IPS DF 6.9 (cell line): ENCODE measurements at places on chromosomes 12 and 14.

- DNase-seq, result peak; percentile 55
These were observed 71.4 kb upstream of the PARP11 start for GRCh38 chr12:3944620-3945019.

DNA sequence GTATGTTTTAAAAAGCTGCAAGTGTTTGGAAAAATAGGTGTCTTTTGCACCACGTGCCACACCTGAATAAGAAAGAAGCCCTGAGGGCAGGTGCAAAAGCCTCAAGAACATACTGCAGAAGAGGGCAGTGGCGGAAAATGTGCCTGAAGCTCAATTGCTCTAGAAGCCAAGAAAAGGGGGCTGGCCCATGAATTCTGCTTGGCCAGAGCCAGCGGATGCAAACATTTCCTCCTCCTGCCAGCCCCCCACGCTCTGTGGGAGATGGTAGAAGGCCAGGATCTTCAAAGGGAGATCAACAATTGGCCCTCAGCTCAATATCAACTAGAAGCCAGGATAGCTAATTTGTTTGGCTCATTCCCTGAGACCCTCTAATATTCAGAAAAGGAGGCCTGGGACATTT is 80.3 kb upstream of the TMEM132D start:
- DNase-seq, result no peak

DNA sequence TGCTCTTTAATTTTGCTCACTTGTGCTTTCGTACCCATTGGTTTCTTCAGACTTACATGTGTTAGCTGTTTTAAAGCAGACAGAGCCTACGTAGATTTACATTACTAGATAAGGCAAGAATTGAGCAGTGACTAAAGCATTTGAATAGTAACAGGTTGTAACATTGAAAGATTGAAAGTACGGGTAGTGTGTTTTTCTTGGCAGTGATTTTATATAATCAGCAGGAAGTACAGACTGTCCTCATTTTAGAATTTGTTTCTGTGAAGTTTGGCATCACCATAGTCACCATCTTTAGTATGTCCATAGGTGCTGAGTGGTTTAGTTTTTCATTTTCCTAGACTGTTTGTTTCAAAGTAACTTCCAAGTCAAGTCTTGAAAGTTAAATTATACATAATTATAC is 14.0 kb downstream of the RTRAF start:
- DNase-seq, result no peak

DNA sequence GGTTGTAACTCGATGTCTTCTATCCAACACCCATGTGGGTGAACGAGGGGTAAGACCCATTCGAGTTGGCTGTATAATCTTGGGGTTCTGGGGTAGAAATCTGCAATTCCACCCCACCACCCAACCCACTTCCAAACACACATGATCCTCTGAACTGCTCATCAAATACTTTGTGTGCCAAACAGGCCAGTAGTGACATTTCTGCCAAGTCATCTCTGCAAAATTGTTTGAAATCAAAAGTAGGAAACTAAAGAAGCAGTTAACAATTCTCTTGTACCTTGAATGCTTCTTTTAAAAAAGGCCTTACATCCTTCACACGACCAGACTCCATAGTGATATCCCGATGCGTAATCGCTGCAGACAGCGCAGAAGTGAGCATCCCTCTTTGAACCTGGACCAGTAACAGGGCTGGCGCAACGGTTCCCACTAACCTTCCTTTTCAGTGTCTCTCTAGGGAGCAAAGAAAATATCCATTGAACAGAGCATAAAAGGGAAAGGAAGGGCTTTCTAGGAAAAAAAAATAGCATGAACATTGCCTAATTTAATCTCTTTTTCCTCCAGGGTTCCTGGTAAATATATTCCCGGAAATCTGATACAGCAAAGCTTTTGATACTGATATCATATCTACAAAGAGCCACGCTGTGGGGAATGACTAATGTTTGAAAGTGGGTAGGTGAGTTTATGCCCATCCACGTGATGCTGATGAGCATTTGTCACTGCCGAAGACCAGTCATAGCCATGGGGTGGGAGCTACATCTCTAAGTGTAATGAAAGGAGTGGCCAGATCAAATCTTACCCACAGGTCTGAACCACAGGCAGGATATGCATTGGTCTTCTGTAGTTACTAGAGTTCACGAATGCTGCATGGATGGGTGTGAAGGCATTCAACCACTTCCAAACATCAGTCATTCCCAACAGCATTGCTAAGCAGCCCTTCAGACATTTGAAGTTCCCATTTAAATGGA is 14.2 kb downstream of the ESR2 start:
- no peak for DNase-seq

DNA sequence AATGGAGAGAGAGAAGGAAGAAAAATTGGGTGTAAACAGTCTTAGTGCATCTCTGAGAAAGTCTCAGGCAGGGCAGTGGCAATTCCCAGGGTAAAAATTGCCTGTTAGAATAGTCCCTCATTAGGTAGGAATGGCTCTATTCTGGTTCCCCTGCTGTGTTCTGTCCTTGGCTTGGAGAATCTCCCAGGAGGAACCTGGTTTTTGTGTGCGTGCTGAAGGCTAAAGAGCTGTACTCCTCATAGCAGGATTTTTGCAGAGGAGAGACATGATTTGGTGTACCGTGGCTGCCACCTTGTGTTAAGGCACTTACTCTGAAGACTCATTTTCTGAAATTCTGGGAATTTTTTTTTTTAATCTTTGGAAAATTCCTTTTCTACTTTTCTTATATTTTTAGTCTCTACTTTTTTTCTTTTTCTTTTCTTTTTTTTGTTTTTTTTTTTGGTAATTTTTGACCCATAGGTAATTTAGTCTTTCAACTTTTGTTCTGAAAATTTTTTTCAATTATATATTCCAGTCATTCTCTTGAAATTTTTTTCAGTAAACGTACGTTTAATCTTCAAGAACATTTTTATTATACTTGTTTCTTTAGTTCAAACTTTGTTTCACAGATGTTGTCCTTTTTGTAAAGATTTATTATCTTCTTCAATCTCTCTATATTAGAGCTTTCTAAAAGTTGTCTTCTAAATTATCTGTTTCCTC is 63.8 kb downstream of the FBXO33 start:
- DNase-seq, result peak; percentile 70

- DNase-seq, result no peak
These were observed 18.9 kb downstream of the TMEM63C start for GRCh38 chr14:77200406-77200985.

GRCh38 chr14:33714527-33715226 is 236.2 kb downstream of the EGLN3 start:
- DNase-seq, result no peak

DNA sequence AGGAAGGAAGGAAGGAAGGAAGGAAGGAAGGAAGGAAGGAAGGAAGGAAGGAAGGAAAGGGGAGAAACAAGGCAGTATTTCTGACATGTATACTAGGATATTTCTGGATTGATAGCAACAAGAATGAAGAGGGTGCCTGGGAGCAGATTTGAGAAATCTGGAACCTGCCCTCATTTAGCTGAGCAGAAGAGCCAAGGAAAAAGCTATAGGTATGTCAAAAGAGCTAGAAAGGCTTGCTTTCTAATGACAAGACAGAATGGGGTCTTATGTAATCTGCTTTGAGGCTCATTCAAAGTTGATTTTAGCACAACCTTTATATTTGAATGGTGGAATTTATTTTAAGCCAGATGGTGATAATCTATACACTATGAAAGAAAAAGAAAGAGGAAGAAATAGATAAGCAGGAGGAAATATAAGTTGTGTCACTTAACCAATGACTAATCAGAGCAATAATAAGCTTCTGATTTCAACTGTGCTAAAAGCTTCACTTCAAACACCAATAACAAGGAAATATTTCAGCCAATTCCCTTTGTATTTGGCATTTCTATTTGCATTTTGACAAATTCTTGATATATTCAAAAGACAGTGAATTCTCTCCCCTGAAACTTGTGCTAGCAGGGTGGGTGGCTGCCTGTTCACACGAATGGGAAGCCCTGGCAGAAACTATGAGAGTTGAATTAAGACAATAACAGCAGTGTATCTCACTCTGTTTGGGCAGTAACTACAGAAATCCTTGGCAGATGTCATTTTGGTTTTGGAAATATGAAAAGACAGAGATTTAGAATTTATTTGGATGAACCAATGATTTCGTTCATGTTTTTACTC is 76.3 kb upstream of the FLRT2 start:
- no peak for DNase-seq

DNA sequence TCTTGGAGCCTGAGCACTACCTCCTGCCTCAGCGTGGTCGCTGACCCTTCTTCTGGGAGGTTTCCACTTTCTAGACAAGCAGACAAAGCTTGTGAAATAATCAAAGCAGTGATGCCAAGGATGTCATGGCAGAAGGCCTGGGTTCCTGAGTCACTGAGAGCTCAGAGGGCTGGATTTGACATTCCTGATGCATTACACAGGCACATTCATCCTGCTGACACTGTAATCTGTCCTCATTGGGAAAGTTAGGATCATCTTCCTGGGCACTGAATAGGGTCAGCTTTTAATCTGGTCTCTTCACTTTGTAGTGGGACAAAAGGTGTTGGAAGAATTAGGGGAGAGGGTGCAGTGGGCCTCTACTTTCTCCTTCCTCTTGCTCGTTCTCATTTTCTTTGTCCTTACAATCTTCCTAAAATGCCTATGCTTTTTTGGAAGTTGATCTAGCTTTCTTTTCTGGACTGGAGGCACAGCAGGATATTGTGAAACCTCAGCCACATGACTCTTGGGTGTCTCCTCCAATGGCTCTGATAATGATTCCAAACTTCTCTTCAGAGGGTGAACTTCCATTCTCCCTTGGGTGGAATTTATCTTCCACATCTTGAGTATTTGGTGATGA is 29.6 kb downstream of the EEA1 start:
- peak; percentile 11 for DNase-seq

GRCh38 chr12:90152897-90153624 is 444.4 kb upstream of the ATP2B1 start:
- no peak for DNase-seq

GRCh38 chr12:257521-258321 is 4.9 kb downstream of the SLC6A13 start:
- no peak for DNase-seq

DNA sequence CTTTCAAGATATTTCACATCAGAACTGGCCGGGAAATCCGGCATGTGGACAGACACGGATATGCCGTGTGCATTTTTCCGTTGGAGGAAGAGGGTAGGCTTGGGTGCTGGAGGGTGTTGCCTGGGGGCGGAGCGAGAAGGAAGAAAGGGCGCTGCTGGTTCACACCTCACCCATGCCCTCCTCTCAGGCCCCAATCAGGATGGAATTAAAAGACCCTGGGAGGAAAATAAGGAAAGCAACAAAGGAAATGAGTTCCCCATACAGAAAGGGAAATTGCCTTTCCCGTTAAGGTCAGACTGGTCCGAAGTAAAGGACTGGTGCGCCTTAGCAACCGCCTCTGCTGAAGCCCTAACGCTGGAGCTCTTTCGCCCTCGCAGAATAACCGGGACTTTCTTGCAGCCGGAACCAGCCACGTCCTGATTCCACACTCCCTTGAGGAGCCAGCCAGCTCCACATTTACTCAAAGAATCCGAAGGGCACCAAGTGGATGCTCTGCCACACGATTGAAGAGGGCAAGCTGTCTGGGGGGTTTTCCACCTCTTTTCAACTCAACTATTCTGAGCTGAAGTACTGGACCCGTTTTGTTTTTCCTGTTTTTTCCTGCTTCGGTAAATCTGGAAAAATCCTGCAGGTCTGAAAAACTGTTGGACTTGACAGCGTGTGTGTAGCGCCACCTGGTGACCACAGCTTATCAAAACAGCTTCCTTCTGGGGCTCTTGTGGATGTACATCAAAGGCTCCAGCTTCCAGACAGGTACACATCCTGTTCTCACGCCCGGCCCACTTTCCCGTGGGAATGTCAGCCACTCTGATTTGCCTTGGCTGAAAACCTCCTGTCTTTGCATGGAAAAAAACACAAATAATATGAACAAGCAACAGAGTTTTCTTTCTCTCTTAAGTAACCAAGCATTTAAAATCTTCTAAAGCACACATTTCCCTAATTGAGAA is 37.6 kb upstream of the BCL2L14 start:
- DNase-seq, result peak; percentile 79

DNA sequence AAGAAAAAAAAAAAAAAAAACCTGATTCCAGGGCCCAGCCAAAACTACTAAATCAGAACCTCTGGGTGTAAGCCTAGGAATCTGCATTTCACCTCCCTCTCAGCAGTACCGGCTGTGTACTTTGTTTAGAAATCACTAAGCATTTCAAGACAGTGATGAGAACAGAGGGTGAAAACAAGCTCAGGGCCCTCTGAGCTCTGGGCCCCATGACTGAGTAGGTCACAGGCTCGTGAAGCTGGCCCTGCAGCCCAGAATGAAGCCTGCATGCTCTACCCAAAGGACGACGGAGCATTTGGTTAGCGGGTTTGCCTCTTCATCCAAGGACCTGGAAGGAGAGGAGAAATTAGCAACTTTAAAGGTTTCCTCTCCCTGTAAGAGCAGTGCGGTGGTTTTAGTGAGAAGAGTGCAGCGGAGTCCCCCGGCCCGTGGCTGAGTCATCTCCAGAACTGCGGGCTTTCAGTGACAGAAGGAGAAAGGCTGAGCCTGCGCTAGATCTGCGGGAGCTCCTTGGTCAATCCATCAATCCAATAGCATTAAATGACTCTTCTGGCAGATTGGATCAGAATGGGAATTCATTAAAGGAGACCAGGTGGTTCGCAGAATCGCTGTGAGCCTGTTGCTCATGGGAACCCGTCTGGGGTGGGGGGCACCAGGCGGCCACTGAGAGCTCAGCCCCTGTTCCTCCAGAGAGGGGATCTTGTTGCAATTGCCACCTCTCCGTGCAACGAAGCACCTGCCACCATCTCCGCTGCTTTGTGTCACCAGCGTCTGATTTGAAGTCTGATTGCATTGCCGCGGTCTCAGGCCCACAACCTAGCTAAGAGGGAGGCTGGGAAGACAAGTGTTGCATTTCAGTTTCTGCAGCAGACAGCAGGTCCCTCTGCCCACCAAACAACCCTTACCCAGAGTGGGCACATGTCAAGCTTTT is 7.3 kb downstream of the IL31 start:
- no peak for DNase-seq

- no peak for DNase-seq
These were observed 83.0 kb upstream of the CCDC196 start for GRCh38 chr14:66403183-66403582.

DNA sequence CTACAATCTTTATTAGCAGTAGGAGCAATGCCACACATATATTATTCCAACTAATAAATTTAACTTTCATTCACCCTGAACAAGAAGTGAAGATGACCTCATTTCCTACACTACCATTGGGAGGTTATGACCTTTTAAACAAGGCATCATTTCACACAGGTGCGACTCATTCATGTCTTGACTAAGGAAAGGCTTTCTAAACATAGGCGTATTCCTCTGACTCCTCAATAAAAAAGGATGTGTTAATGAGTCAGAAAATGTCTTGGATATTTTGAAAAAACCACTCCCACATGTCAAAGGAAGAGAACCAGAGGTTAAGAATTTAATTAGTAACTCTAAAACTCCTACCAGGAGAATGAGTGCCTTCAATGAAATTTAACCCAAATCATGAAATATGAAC is 115.2 kb downstream of the PRICKLE1 start:
- DNase-seq, result no peak

GRCh38 chr14:53553221-53553620 is 400.1 kb upstream of the DDHD1 start:
- DNase-seq, result no peak
